GOT3 (cell line): ENCODE measurements at places on chromosomes 4 and X.

DNA sequence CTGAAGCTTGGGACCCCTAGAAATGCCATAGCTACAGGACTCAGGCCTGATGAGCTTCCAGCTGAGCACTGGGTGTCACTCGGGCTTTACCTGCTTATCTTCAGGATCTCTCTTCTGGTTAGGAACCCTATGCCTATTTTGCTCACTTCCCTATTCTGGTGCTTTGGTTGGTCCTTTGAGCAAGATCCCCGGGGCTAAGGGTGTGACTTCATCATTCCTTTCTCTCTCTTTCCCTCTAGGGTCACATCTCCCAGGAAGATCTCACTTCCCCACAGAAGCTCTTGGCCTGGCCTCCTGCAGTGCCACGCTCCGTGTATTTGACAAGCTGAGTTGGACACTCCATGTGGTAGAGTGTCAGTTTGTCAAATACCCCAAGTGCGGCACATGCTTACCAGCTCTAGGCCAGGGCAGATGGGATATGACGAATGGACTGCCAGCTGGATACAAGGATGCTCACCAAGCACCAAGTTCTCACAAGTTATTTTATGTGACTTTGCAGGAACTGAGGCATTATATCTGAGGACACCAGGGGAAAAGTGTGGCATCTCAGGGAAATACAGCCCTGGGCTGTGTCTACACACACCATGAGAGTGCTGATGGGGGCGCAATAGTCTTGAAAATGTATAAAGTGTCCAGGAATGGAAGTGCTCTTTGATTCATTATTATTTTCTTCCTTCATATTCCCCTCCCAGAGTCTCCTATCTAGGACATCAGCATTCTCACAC is 21.1 kb downstream of the VSIG4 start:
- DNase-seq = no peak

GRCh38 chr4:147842573-147842972 is 110.7 kb downstream of the ARHGAP10 start:
- DNase-seq = no peak

GRCh38 chr4:57443787-57444186 is 333.6 kb upstream of the IGFBP7 start:
- DNase-seq = no peak

GRCh38 chr4:140095694-140096482 is 58.1 kb downstream of the MAML3 start:
- DNase-seq = no peak

GRCh38 chr4:146585761-146586333 is 52.8 kb upstream of the POU4F2 start:
- DNase-seq = no peak

DNA sequence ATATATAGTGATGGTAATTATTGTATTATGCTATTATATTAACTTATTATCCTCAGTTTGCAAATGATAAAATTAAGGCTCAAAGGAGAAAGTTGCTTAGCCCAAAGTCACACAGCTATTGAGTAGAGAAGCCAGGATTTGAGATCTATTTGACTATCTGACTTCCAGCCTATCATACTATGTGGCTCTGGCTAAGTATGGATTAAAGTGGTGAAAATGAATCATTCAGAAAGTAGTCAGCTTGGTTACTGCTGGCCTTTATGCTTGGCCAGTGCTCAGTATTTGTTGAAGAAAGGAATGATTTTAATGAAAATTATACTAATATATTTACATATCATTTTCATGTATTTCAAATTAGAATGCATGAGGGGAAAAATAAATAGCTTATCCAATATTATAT is 219.8 kb downstream of the SHROOM3 start:
- DNase-seq = no peak

- no peak for DNase-seq
Observed at GRCh38 chr4:169619518-169619957, 840 bp upstream of the CLCN3 start.
